Effector CD4-positive, alpha-beta T cell (primary cell): ENCODE measurements at places on chromosomes 6 and 20.

DNA sequence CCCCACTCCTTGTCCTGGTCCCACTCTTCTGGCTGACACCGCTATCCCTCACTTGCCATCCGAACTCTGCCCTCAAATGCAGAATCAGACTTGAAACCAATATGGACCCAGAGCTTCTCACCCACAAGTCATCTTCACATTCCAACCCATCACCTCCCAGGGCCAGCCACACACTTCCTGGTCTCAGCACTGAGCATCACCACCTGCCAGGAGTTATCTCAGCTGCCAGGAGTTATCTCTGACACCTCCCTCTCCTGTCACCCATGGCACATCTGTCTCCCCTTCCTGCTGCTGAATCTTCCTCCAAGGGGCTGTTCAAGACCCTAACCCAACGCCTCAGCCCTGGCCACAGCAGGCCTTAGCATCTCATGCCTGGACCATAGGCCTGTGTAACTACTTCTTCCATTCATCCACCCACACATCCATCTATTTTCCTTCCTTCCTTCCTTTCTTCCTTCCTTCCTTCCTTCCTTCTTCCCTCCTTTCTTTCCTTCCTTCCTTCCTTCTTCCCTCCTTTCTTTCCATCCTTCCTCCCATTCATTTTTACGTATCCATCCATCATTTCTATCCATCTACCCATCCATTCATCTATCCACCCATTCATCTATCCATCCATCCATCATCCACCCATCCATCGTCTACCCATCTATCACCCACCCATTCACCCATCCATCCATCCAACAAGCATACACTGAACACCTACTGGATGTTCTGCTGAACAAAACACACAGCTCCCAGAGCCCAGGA, 74.6 kb upstream of the NNAT start:
- DNase-seq: no peak

- DNase-seq: no peak
Observed at GRCh38 chr6:132817554-132818403, 3.4 kb downstream of the RPS12 start.

DNA sequence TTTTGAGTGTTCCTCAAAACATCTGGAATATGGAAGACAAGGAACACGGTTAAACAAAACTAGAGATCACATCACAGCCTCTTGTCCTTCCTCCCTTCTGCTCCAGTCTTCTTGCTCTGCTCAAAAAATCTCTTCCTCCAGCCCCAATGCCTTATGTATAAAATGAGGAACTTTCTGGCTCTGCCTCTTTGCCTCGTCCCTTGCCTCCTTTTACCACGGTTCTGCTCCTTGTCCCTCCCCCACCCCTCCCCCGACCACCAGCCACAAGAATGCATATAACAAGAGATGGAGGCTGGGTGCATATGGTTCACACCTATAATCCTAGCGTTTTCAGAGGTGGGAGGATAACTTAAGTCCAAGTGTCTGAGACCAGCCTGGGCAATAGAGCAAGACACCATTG, 43.6 kb downstream of the PLAGL2 start:
- DNase-seq: no peak

DNA sequence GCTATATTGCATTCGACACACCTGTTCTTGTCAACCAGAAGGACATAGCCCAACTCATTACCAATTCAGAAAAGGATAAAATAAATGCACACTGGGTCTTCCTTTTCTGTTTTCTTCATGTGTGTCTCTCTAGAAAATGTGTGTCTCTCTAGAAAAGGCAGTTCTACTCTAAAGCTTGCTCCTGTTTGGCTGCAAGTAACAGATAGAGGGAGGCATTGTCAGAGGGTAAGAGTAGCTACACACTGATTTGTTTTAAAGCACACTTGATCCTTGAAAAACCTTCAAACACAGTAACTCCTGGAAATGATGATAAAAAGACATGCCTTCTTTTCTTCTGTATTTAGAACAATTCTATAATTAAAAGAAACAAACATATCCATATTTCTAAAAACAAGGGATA, 21.3 kb downstream of the GRM1 start:
- DNase-seq: no peak

- DNase-seq: no peak
Observed at GRCh38 chr6:158068893-158069799, 87.5 kb downstream of the SYNJ2 start.

DNA sequence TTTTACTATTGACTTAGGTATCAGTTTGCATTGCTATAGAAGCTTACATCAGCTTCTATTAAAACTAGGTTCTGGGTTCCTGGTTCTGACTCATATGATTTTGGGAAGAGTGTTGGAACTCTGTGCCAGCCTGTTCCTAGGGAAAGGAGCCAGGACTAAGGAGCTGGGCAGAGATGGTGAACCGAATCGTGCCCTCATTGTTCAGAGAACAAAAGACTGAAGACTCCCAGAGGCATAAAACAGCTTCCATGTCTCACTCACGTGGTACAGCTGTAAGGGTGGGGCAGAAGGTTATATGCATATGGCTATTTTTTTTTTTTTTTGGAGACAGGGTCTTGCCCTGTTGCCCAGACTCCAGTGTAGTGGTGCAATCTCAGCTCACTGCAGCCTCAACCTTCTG, 89.1 kb upstream of the THBS2 start:
- no peak for DNase-seq

GRCh38 chr6:11854408-11855165, 76.0 kb upstream of the ADTRP start:
- DNase-seq: no peak

GRCh38 chr6:25504661-25505060, 147.4 kb upstream of the SCGN start:
- DNase-seq: no peak

GRCh38 chr20:62500237-62500864, 24.6 kb upstream of the GATA5 start:
- peak; percentile 80 for DNase-seq

GRCh38 chr6:4355241-4355640, 219.9 kb upstream of the ECI2 start:
- no peak for DNase-seq

GRCh38 chr20:17878912-17879602, 89.5 kb downstream of the SNX5 start:
- no peak for DNase-seq
